Activated CD8-positive, alpha-beta memory T cell treated with anti-CD3 and anti-CD28 coated beads, Interleukin-2, amount 10 ng/mL, durations not matched to agents 7 days and 5 days (primary cell): ENCODE measurements at places on chromosomes 4 and X.

GRCh38 chr4:143296397-143297067, 40.1 kb upstream of the GAB1 start:
- DNase-seq, result no peak

GRCh38 chrX:10972706-10973105, 138.4 kb upstream of the HCCS start:
- no peak for DNase-seq

- no peak for DNase-seq
Observed at GRCh38 chr4:1080961-1081688, 32.2 kb downstream of the RNF212 start.

- DNase-seq, result no peak
Observed at GRCh38 chr4:156673483-156673882, 298.1 kb downstream of the PDGFC start.

DNA sequence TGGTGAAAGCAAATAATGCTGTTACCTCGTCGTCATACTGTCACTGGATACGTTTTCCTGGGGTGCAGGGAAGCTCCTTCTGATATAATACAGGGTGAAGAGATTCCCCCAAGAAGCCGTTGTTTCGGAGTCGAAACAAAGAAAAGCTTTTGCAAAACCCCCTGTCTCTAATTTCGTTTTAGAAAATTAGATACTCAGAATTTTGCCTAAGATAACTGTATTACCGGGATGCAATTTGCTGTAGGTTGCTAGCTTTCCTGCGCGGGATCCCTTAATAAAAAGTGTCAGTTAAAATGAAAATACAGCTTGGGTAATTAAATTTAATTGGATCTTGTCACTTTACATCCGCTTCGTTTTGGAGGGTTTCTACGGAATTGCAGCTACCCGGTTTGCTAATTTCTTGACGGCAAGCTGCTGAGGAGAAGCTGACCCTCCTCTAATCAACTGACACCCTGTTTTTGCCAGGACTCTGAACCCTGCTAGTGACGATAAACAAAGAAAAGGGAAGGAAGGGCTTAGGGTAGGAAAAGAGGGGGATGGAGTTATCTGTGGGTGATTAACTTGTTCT, 174.6 kb downstream of the SHOX start:
- no peak for DNase-seq

- DNase-seq, result no peak
Observed at GRCh38 chr4:1239950-1240307, 9.0 kb downstream of the CTBP1 start.

DNA sequence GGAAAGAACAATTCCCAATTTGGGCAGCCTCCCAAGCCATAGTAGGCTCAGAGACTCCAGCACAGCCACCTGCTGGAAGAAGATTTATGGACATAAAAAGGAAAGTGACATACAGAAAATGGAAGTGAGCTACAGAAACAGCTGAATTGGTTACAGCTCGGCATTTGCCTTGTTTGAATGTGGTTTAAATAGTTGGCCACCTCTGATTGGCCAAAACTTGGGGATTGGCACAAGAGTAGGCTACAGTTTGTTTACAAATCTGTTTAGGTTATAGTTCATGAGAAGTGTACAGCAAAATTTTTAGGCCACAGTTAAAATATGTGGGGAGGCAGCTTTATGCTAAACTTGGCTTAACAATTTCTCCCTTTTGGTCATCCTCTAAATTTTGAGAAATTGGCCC, 150.4 kb downstream of the MAGEC1 start:
- no peak for DNase-seq

- no peak for DNase-seq
Observed at GRCh38 chr4:71559957-71560571, 221.2 kb downstream of the SLC4A4 start.

- DNase-seq, result no peak
Observed at GRCh38 chr4:8079031-8079885, 79.4 kb downstream of the ABLIM2 start.

GRCh38 chrX:101091817-101092216, 6.2 kb upstream of the CENPI start:
- no peak for DNase-seq

- DNase-seq, result no peak
Observed at GRCh38 chr4:154489558-154490233, 1.9 kb downstream of the DCHS2 start.

GRCh38 chr4:94757192-94758140, at the start of gene BMPR1B:
Gene BMPR1B (plus strand): TSS chr4:94757955. CDS start chr4:95104425, 346,470 bp downstream.
- no peak for DNase-seq

DNA sequence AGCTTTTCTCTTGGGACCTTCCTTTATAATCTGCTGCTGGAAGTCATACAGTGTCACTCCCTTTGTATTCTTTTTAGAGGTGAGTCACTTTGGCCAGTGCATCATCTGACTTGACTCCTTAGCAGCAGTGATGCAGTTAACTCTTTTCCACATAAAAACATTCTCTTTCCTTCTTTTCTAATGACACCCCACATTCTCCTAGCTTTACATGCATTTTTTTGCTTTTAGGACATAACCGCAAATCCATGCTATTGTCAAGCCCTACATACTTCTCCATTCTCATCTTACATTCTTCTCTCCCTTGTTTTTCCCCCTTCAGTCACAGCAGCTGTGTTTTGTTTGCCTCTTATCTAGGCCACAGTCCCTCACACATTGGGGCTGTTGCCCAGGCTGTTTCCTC, 55.1 kb downstream of the ZNF330 start:
- DNase-seq, result no peak

DNA sequence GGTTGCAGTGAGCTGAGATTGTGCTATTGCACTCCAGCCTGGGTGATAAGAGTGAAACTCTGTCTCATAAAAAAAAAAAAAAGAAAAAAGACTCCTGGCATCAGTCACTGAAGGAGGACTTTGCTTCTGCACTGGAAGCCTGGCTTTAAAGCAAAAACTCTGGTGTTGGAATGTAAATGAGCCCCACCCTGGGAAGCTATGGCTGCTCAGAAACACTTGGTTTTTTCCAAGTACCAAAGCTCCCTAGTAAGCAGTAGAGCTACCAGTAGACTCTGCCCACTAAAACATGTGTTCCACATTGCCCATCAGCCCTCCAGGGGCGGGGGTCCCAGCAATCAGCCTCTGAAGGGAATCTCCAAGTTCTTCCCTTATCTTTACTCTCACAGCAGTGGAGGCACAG, 154.4 kb downstream of the SHROOM3 start:
- DNase-seq, result no peak

DNA sequence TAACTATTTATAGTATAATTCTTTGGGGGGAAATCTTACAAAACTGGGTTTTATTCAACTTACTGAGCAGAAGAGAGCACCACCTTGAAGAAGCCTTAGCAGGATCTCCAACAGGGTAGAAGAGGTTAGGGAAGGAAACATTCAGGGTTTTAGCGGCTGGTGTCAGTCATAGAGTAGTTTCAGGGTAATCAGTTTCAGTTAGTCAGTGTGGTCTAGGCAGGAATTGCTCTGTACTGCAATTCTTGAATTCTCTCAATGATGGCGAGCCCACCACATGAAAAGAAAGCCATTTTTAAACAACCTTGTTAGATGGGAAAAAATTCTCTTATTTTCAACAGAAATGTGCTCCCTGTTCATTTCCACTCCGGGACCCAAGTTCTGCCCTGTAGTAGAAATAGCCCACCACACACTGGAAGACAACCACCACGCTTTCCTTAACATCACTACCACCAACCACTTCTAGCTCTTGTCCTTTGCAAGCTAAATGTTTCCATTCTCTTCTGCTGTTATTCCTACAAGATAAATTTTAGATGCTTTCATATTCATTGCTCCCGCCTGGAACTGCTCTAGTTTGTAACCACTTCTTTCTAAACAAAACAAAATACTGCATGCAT, 25.9 kb downstream of the COL25A1 start:
- DNase-seq, result peak; percentile 55

- DNase-seq, result no peak
Observed at GRCh38 chrX:10470009-10470408, 150.4 kb downstream of the MID1 start.

GRCh38 chr4:175935016-175935661, 123.1 kb upstream of the GPM6A start:
- DNase-seq, result no peak

- DNase-seq, result no peak
Observed at GRCh38 chr4:84309191-84309590, 189.9 kb downstream of the NKX6-1 start.

GRCh38 chr4:87038837-87039615, 104.2 kb downstream of the AFF1 start:
- DNase-seq, result no peak

GRCh38 chr4:38967260-38968095, 64.7 kb downstream of the TMEM156 start:
- no peak for DNase-seq

GRCh38 chrX:152656890-152657289, 19.2 kb downstream of the GABRQ start:
- no peak for DNase-seq

- no peak for DNase-seq
Observed at GRCh38 chr4:42361456-42361855, 35.8 kb upstream of the SHISA3 start.

DNA sequence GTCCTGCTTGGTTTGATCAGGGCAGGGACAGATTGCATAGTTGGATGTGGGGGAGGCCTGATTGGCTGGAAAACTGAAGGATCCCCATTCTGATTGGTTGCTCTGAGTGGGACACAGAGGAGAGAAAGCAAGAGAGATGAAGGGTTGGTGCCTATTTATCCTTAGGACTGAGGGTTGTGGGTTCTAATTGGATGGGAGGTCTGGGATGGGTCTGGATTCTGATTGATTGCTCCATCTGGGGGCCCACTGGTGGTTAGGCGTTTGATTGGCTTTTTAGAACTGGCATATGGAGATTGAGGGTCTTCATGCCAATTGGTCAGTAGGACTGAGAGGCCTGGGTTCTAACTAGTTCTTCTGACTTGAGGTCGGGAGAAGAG, 644 bp upstream of the EBP start:
- peak; percentile 58 for DNase-seq

- no peak for DNase-seq
Observed at GRCh38 chr4:130028552-130028951, 932.6 kb downstream of the C4orf33 start.

GRCh38 chr4:109601336-109601735, 41.3 kb downstream of the MCUB start:
- no peak for DNase-seq
